ENCODE measurements at places on chromosomes 5 and 9.

GRCh38 chr9:76558465-76558864 lies 99.5 kb downstream of the GCNT1 start:
- peak; percentile 55 for DNase-seq

DNA sequence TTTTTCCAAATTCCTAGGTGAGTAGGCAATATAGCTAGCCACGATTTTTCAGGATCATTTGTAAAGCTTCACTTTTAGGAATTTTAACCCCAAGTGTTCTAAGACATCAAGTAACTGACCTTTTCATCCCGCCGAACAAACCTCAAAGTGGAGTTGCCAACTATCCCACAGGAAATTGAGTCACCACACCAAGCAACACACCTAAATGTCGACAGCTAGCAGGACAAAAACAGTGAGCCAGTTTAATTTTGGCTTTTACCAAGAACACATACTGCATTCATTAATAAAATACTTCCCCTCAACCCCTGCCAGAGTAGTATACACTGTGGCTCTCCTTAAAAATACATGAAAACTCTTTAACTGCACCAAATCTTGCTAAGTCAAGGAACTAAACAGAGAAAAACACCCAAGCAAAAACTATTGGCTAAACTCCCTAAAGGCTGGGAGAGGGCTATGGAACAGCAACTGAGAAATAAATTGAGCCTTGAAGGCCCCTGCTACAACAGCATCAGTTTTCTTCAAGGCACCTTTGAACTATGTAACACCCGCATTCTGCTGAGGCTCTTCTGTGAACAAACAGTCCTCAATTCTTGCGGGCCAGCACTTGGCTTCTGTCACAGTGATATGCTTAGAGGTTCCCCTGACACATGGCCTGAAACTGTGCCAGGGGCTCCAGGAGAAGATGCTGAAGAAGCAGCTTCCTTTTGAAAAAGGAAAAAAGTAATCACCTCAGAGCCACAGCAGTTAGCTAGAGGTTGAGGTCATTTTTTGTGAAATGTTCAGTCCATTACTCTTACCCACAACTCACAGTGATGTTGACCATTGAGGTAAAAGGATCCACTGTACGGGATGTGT lies 459.6 kb downstream of the RAB3C start:
- DNase-seq = peak; percentile 78

- DNase-seq = no peak
These were observed 50.9 kb upstream of the ANKH start for GRCh38 chr5:14922456-14922855.

DNA sequence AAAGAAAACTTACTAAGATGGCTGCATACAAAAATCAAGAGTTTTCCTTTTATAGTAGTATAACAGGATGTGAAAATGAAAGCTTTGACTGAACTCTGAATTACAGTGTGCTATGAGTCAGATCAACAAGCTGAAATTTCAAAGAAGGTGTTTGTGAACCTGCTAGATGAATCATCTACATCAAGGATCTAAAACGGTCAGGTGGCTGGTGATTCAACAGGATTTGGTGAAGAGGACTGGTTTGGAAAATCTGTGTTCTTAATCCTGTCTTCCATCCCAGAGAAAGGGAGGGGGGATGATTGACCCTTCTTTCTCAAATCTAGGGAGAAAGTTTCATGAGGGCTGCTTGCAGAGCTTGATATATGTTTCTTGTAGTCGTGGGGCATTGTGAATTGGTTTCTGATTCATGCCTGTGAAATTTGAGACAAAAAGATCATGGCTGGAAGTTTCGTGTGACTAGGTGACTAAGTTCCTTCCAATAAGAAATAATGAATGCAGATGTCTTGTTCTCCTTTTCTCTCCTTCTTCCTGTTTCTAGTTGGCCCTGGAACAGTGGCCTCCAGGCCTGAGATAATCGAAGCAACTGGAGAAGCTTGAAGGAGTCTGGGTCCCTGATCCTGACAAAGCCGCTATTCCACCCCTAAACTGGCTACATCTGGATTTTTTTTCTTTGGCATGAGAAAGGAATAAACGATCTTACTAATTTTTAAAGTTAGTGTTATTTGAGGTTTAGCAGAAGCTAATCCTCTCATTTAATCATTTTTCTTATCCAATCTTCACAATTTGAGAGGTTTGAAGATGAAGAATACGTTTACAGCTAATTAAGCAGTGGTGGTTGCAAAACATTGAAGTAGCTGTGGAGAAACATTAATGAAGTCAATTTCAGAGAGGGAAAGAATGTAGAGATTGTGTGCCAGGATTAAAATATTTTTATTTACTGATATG lies 67.2 kb downstream of the MRPS30 start:
- peak; percentile 88 for DNase-seq

DNA sequence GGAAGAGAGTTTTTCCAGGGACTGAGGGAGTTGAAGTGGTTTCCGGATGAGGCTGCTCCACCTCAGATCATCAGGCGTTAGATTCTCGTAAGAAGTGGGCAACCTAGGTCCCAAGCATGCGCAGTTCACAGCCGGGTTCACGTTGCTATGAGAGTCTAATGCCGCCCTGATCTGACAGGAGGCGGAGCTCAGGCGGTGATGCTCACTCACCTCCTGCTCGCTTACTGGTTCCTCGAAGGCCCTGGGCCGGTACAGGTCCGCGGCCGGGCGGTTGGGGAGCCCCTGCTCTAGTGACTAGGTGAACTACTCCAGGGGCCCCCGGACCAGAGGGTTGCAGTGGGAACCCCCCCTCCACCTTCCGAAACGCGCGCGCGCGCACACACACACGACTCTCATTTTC lies 997 bp upstream of the RNF130 start:
- DNase-seq = no peak

DNA sequence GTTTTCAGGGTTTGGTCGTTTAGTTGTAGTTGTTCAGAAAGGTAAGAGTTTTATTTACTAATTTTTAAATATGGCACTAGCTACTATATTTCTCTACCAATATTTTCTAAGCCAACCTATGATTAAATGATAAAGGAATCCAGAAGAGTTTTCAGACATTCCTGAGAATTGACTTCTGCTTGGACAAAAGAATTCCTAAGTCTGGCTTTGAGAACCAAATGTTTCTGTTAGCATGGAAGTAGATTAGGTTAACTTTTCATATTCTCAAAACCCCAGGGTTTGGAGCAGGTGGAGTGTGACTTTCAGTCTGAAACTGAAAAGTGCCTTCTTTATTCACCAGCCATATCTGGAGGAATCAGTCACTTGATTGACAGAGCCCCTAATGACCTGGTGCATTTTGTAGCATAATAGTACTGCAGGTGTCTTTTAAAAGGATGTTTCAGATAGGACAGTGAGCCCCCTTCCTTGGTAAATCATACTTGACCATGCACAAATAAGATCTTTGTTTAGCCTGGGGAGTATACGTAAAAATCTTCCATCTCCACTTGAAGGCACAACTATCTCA lies 457.0 kb upstream of the ZNF462 start:
- peak; percentile 68 for DNase-seq

- DNase-seq = no peak
These were observed 113.5 kb upstream of the RASA1 start for GRCh38 chr5:87154191-87154590.

All from astrocyte of the hippocampus (primary cell).